Stimulated activated CD4-positive, alpha-beta T cell treated with anti-CD3 and anti-CD28 coated beads, Interleukin-4, amount 100 ng/mL, for 24 hours (primary cell): ENCODE measurements at places on chromosomes 6 and 20.
A peak's percentile ranks its signal among the peaks of the same experiment; 100 is the strongest.

DNA sequence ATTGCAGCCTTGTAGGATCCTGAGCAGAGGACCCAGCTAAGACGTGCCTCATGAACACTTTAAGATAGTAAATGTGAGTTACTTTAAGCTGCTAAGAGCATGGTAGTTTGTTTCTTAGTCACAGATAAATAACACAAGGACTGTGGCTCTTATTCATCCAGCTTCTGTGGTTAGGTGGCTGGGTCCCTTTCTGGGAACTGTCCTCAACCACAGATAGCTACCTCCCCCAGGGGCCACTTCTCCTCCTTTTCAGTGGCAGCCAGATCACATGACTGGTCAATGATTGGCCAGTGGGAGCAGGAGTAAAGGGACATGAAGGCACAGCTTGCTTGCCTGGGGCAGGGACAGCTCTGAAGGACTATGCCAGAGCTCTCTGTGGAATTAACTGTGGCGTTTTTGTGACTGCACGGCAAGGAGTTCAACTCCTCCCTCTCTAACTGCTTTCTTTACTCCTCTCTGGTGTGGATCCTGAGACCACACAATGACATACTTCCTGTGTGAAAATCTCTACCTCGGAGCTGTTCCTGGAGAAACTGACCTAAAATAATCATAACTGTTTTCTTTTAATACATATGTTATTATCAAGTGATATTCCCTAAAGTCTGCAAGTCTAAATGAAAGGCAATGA lies 76.5 kb downstream of the NRN1 start:
- no peak for DNase-seq

DNA sequence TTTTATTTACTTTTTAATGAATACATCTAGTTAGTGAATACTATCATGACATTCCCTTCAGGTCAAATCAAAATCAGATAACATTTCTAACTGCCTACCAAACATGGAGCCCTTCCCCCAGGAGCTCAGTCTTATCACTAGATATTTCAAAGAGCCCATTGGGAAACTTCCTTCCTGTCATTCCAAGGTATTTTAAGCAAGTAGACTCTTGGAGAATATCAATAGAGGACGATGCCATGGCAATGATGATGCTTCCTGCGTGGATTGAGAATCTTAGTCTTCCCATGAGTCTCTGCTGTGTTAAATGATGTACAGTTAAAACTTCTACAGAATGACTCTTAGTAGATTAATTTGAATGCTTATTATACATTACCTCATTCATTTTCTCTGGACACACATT lies 384.9 kb downstream of the CENPW start:
- DNase-seq: no peak

GRCh38 chr6:168681748-168682147 lies 240.8 kb downstream of the SMOC2 start:
- DNase-seq: no peak

- DNase-seq: no peak
Observed at GRCh38 chr20:4153251-4153650, 137.9 kb upstream of the RNF24 start.

DNA sequence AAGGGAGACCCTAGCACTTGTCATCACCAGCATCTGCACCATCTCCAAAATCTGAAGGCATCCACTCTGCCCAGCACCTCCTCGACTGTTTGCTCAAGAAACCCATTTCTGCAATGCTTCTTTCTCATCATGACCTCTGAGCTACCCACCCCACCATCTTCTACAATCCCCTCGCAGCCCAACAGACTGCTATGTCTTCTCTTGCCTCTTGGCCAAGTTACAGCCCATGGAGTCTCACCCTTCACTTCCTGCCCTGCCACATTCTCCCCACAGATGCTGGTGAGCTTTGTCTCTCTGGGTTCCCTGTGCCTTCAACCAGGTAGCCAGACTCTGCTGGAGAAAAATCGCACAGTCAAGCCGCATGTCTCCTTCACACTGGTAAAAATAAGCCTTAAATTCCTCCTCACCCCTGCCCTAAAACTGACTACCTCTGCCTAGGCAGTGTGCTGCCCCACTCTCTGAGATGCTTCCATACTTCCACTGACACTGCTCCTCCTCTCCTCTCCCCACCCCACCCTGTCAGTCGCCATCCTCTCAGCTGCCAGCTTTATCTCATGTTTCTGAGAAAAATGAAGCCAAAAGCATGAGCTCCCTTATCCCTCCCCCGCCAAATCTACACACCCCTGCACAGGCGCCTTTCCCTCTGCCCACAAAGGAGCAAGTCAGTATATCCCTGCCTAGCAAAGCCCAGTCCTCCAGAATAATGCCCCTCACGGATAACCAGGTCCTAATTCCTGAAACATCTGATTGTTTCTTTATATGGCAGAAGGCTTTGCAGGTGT lies 2.3 kb upstream of the TXNDC5 start:
- no peak for DNase-seq

DNA sequence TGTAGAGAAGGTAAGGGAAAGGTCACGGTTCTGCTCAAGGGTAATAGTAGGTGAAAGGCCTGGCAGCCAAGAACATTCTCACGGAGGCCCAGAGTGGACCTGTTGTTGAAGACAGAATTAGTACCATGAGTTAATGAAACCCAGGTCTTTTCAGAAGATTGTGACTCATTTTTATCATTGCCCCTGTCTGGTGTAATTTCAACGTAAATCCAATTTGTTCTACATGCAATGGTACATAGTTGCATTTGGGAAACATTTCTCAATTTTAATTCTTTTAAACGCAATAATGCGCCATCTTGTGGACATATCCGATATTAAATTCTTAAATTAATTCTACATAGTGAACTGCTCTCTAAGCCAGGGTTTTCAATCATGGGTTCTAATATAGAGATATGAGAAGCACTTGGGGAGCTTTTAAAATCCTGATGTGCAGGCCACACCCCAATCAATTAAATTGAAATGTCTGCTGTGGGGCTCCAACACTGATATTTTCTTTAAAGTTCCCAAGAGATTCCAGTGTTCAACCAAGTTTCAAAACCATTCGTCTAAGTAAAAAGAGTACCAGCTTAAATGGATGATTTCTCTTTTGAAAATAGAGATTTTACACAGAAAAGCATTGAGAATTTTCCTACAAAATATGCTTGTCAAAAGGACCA lies 257.4 kb downstream of the PLCB1 start:
- DNase-seq: no peak

GRCh38 chr20:10481676-10482075 lies 46.6 kb downstream of the SLX4IP start:
- no peak for DNase-seq

DNA sequence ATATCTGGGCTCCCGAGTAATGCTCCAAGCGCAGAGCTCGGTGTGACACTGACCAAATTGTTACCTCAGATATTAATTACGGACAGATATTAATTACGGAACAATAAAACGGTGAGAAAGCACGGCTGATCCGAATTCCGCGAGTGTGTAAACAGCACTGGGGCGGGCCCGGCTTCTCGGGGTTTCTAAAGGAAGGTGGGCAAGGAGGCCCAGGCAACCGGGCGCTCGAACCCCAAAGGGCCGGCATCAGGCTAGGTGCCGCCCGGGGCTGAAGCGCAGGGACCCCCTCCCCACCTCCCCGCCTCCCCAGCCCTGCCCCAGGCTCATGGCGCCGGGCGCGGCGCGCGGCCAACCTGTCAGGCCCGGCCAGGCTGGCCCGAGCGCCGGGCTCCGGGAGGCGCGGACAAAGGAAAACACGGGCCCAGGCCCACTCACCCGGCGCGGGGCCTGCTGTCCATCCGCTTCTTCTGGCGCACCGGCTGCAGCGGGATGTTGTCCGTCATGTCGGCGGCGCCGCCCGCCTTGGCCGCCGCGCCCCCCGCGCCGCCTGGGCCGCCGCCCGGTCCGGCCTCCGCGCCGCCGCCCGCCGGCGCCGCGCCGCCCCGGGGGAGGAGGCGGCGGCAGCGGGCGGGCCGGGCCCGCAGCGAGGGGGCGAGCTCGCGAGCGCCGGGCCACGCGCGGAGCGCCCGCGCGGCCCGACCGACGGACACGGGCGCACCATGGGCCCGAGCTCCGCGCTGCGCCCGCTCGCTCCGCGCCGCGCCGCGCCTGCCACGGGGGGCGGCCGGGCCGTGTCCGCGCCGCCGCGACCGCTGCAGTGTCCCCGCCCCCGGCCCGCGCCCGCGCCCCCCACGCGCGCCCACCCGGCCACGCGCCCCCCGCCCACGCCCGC lies at the start of gene ATP9A:
ATP9A (minus strand) TSS at position 524 of the 892 bp plus-strand sequence; CDS start at position 503, 21 bp downstream.
- DNase-seq: no peak

- DNase-seq: no peak
Observed at GRCh38 chr6:33872761-33873160, 69.0 kb upstream of the MLN start.

GRCh38 chr20:53344891-53345290 lies 248.7 kb downstream of the ZNF217 start:
- DNase-seq: no peak

- DNase-seq: no peak
Observed at GRCh38 chr6:35067234-35067633, 73.9 kb downstream of the TCP11 start.

GRCh38 chr20:45087097-45087790 lies 13.7 kb downstream of the KCNS1 start:
- DNase-seq: no peak

DNA sequence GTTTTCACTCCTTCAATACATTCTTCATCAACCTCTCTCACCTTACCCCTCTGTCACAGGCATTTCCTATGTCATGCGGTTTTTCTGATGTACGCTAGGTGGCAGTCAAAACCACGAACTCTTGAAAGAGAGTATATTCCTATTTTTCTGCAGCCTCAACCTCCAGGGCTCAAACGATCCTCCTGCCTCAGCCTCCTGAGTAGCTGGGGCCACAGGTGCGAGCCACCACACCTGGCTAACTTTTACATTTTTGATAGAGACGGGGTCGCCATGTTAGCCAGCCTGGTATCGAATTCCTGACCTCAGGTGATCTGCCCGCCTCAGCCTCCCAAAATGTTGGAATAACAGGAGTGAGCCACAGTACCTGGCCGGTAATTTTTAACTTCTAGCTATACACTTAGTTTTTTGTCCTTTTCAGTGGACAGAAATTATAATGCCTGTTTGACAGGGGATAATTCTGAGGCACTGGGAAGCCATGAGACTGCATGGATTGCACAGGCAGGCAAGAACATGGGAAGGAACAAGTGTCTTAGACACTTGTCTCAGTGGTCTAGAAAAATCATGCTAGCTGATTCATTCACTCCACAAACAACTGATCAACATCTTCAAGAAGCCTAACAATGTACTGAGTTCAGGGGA lies 22.5 kb upstream of the HFE start:
- DNase-seq: peak; percentile 45

GRCh38 chr6:160088069-160088783 lies 33.4 kb upstream of the SLC22A1 start:
- no peak for DNase-seq

DNA sequence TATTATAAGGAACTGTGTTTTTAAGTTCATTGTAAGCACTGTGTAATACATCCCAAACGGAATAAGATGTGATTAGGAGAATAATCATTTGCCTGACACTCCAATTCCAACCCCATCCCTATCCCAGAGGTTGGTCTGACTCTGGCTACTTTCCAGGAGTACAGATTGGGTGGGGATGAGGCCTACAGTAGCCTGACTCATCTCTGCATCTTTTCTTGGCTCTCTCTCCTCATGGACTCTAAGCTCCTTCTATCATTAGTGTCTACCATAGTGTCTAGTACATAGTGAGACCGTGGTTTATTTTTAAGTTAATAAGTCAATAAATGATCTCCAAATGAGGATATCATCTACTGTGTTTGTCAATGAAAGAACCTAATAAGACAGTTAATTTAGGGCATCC lies 92.2 kb upstream of the CNKSR3 start:
- DNase-seq: no peak

GRCh38 chr6:82740072-82740471 lies 325.6 kb downstream of the UBE3D start:
- no peak for DNase-seq

GRCh38 chr20:31838646-31839292 lies 6.6 kb downstream of the FOXS1 start:
- DNase-seq: no peak

- DNase-seq: no peak
Observed at GRCh38 chr20:59221049-59221706, 57.6 kb downstream of the ZNF831 start.

DNA sequence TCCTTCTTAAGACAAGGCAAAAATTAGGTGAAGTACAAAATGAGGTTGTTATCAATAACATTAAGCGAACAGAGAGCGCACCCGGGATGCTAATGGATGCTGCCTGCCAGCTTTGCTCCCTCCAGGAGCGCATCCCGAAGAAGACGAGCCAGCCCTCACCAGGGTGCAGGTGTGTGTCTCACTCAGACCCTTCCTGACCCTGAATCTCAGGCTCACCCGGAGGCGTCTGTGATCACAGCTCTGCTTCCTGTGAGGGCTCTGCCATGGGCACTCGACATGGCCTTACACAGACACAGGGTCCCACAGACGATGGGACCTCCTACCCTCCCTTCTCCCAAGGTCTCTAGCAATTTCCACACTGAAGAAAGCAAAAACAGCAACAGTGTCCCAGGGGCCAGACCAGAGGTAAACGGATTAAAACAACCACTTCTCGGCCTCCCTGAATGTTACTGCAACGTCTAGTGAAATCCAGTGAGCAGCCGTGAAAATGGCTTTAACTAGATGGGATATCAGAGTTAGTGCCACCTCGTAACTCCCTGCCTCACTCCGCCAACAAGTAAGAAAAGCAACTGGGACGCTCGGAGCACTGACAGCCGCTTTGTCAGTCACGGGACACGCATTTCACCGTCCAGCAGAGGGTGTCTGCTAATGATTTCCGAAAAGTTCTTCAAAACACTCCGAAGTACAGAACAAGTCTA lies 11.7 kb downstream of the ZBTB46 start:
- no peak for DNase-seq
